ENCODE measurements at places on chromosomes 16 and 17.

GRCh38 chr17:39756380-39757079 is 18.8 kb downstream of the GRB7 start:
- no peak for DNase-seq

GRCh38 chr16:48958681-48959080 is 323.0 kb downstream of the CBLN1 start:
- DNase-seq = no peak

- no peak for DNase-seq
Measured at GRCh38 chr17:51595826-51596398, 335.6 kb downstream of the UTP18 start.

GRCh38 chr16:14321542-14321941 is 250.4 kb downstream of the MRTFB start:
- DNase-seq = no peak

DNA sequence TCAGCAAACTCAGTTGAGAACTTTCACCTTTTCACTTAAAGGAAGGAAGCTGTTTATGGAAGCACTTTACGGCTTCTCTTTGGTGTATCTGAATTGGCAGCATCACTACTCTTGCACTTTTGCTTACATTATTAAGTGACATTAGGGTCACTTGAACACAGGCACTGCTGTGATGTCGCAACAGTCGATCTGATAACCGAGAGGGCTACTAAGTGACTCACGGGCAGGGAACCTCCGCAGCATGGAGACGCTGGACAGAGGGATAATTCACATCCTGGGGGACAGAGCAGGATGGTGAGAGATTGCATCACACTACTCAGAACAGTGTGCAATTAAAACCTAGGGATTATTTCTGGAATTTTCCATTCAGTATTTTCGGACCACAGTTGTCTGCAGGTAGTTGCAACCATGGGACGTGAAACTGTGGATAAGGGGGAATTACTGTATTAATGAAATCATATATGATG is 56.5 kb downstream of the DNAH2 start:
- no peak for DNase-seq

DNA sequence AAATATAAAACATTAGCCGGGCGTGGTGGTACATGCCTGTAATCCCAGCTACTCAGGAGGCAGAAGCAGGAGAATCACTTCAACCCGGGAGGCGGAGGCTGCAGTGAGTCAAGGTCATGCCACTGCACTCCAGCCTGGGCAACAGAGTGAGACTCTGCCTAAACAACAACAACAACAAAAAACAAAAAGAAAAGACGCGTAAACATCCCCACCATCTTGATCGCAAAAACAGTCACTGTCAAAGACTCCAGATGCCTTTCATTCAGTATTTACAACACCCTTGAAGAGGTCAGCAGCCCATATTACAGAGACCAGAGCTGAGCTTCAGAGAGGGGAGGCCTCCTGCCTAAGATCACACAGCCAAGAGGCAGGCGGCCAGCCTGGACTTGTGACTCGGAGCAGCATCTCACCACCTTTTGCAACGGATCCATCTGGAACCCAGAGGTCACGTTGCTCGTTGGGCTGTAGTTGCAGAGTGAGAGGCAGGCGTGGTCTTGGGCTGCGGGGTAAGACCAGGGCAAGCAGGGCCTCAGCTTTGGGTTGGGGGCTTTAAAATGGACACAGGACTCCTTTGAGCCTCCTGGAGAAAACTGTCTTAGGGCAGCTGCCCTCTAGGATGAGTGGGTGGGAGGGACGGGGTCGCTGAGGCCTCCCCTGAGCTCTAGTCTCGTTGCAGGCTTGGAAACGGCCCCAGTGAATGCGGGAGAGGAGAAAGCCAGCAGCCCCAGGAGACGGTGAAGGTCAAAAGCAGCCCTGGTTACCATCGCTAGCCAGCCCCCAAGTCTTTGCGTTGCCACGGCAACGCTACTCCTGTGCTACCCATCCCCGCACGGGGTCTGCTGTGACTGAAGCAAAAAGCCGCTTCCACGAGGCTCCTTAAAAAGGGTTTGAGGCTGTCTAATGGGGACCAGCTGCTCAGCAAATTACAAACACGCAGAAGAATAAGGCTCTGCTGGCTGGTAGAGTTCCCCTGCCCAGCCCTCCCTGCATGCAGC is 26.1 kb downstream of the LGALS3BP start:
- no peak for DNase-seq

Measured in cerebellar nuclear complex (tissue), 1 donor.